HCEC 1CT (cell line): ENCODE measurements at places on chromosomes 7 and 10.
A peak's percentile ranks its signal among the peaks of the same experiment; 100 is the strongest.

- no peak for DNase-seq
These were observed 814 bp downstream of the TMEM72 start for GRCh38 chr10:44911951-44912350.

- DNase-seq = no peak
These were observed 100.0 kb upstream of the PRR15 start for GRCh38 chr7:29463504-29464158.

- peak; percentile 40 for DNase-seq
These were observed 260.3 kb downstream of the AHR start for GRCh38 chr7:17558558-17559332.

DNA sequence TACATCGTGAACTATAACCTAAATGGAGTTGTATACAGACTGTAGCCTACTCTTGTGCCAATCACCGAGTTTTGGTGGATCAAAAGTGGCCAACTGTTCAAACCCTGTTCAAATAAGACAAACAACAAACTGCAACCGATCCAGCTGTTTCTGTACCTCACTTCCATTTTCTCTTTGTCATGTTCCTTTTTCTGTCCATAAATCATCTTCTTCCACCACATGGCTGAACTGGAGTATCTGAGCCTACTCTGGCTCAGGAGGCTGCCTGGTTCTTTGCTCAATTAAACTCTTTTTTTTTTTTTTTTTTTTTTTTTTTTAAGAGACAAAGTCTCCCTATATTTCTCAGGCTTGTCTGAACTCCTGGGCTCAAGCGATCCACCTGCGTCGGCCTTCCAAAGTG is 59.0 kb upstream of the NPVF start:
- no peak for DNase-seq

- DNase-seq = no peak
These were observed 101.5 kb upstream of the MTPN start for GRCh38 chr7:136078630-136079029.

DNA sequence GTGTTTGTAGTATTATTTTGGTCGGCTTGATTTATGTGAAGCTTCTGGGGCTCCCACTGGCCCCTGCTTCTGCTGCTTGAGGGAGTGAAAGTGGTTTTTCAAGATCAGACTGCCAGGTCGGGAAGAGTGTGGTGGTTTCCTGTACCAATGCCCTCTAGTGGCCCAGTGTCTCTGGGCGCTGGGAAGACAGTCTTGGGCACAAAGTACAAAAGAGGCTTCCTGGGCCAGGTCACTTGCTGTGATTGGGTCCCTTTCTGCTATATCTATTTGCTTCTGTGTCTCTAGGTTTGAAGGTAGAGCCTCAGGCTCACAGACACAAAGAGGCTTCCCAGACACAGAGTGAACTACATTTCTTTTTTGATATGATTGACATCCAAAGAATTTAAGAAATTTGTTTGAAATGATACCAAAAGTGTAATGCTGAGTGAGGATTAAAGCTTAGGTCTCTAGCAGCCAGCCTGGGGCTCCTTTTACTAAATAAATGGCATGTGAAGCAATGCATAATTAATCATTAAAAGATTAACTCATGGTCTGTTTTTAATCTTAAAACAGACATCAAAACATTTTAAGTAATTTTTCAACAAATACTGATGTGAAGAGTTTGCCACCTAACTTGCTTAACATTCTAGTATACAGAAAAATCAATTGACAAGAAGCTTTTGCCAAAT is 36.3 kb downstream of the ABCB1 start:
- no peak for DNase-seq

GRCh38 chr10:78550090-78550489 is 516.4 kb downstream of the RPS24 start:
- DNase-seq = no peak

DNA sequence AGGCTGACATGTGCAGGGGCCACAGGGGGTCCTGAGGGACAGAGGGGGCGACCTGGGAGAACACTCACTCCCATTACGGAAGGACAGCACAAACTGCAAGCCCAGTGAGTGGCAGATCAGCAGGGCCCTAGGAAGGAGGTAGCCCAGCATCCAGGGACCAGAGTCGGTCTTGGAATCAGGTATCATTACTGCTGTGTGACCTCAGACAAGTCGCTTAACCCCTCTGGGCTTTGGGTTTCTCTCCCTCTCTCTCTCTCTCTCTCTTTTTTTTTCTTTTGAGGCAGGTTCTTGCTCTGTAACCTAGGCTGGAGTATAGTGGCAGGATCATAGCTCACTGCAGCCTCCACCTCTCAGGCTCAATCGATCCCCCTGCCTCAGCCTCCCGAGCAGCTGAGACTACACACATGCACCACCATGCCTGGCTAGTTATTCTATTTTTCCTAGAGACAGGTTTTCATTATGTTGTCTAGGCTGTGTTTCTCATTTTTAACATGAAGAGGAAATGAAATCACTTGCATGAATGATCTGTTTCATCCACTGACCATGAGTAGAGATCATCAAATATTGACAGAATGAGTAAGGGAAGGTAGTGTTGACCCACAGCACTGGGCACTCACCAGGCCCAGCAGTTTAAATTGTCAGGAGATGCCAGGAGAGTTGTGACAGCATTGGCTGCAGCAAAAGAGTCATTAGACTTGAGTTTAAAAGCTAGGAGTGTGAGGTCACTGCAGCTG is 49.4 kb downstream of the BUB3 start:
- DNase-seq = no peak

DNA sequence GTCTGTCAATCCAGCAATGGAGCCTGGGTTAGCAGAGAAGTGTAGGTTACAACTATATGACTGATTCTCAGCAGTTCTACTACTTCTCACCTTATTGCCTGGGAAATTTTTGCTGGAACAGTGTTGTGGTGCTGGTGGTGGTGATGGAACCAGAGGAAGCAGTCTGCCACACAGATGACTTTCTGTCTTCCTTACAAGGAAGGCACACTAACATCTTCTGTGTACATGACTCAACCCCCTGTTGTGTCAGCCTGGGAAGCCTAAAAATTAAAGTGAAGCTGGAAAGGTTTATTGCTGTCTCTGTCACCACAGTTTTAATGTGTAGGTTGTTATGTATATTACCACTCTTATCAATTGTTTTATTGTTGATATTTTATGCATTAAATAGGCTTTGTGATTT is 40.3 kb downstream of the ANKRD7 start:
- DNase-seq = no peak

DNA sequence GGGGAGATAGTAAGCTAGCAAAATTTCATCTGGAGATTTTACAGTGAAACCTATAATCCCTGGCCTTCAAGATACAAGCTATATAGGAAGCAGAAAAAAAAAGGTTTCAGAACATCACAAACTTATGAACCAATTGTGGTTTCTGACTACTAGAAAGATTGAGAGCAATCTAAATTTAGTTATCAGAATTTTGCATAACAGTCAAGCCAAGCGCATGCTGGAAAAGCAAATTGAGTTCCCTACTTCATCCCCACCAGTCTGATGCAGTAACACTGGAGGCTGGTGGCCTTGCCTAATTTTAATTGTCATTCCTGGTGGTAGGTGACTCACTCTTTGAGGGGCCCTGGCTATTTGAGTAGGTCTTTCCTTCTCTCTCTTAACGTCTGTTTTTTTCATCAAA is 46.3 kb upstream of the ELMO1 start:
- no peak for DNase-seq

GRCh38 chr10:120132811-120133210 is 240.3 kb downstream of the SEC23IP start:
- no peak for DNase-seq

- peak; percentile 24 for DNase-seq
These were observed 222.9 kb downstream of the CHRM2 start for GRCh38 chr7:137091396-137091795.

DNA sequence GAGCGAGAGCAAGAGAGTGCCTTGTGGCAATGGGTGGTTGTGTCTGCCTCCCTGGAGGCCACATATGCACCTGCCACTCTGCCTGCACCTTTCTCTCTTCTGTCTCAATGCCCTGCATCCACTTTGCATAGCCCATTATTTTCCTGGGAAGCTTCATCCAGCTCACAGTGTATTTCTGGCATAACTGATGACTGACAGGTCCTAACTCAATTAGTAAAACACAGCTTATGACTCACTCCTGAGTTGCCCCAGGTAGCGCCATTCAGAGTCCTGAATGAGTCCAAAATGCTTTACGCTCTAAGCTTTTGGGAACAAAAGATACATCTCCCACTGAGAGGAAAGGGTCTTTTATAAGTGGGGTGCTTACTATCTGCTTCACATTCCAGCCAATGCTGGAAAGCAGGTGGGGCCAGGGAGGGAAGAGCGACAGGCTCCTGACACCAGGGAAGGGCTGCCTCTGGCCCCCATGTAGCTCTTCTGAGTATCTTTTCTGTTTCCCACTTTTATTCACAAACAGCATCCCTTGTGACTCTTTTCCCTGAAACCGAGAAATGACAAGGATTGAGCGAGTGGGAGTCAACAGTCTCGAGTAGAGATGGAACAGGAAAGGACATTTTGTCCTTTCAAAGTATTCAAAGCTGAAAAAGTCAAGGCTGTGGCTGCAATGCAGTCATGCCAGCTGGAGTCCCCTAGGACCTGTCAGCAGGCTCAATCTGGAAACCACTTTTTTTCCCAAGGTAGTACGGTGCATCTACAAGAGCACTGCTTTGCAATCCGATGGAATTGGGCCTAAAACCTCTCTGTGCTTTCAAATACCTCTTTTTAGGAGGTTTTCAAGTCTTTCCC is 479.3 kb upstream of the PODXL start:
- DNase-seq = no peak

- no peak for DNase-seq
These were observed 12.0 kb downstream of the PWWP2B start for GRCh38 chr10:132408823-132409666.

GRCh38 chr7:70944516-70944915 is 187.4 kb upstream of the GALNT17 start:
- DNase-seq = no peak

DNA sequence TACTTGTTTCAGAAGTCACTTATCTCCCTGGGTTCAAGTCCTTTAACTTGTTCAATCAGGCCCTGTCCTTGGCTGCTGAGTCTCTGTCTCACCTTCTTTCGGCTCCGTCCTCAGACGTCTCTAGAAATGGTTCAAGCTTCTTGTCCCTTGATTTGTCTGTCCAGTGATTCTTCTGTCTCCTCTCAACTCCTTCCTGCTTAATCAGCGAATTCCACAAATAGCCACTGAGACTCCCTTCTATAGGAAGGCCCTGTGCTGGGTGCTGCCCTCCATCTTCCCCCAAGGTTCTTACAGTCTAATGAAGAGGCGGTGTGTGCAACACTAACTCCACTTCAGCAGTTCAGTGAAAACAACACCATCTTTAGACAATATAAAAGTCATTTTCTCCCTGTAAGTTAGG is 12.7 kb downstream of the FAM241B start:
- no peak for DNase-seq

GRCh38 chr7:5143106-5143505 is 46.9 kb upstream of the WIPI2 start:
- DNase-seq = no peak

DNA sequence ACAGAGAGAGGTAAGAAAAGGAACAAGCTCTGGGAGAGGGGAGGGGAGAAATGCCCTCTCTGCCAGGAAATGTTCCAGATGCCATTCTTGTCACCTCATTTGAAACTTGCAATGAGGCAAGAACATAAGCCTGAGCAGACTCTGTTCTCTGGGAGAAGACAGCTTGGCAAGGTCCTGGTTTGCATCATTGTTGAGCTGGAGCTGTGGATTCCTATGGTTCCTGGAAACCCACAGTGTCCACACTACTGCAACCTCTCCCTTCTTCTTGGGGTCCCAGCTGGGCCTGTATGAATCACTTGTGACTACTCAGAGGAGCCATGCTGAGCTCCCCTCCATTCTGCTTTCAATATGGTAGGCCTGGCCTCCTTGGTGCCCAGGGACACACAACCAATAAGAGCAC is 60.8 kb upstream of the HECTD2 start:
- peak; percentile 87 for DNase-seq

DNA sequence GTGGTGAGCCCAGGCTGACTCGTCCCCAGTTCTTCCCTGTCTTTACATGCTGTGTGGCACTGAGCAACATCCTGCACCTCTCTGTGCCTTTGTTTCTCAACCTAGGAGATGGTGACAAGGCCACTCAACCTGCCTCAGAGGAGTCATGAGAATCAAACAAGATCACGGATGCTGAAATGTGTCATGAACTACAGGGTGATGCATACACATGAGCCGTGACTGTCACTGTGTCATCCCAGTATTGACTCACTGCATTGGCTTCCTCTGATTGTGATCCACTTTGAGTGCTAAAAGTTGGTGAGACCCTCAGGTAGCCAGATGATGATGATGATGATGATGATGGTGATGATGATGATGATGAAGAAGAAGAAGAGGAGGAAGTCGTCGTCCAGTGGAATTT is 11.5 kb downstream of the C10orf71 start:
- no peak for DNase-seq

GRCh38 chr10:51340845-51341610 is 266.7 kb downstream of the PRKG1 start:
- DNase-seq = peak; percentile 42

GRCh38 chr7:126667742-126668366 is 584.9 kb downstream of the GRM8 start:
- peak; percentile 24 for DNase-seq

GRCh38 chr7:127674361-127674760 is 22.4 kb downstream of the SND1 start:
- no peak for DNase-seq

DNA sequence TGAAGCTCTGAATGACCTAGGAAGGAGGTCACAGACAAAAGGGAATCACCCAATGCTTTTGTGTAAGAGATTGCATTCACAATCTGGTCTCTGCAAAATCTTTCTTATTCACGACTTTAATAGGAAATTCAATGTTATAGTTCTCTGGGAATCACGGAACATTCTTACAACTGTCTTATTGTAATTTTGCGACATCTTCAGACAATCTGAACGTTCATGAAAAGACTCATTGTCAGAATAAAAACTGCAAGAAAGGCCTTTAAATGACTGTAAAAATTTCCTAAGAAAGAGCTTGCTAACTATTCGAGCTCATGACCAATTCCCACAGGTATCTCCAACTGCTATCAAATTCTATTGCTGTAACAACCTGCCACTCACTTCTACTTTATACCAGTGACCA is 130.7 kb downstream of the DGKI start:
- DNase-seq = no peak

GRCh38 chr10:404991-405390 is 269.7 kb downstream of the ZMYND11 start:
- no peak for DNase-seq

DNA sequence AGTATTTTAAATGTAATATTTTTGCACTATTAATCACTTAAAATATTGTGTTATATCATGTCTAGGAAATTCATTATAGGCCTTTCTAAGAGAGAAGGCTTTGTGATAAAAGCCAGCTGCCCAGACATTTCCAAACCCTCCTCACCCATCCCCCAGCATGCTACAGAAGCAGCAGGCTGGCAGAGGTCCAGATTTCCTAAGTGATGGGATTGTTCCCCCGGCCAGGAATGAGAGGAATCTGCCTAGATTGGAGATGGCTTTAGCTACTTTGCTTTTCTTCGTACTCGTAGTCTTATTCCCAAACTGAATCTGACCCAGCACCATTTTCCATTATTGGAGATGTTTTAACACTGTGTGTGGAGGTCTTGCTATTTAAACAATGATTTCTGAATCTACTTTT is 29.4 kb downstream of the CDK14 start:
- peak; percentile 51 for DNase-seq

DNA sequence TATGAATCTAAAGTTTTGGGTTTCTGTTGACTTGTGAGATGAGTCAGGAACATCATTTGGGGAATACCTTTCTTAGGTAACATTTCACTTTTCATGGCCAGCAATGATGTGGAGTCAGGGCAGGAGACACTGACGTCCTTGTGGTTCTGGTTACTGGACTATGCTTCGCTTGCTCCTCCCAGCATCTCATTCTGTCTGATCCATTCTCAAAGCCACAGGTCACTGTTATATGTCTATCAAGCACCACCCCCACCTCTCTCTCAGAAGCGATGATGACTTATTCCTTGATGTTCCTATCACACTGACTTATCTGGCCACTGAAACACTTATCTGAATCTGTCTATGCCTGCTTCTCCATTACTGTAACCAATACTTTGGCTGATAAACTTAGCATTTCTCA is 51.6 kb downstream of the TES start:
- DNase-seq = no peak
